GF-D8 (cell line): ENCODE measurements at places on chromosomes 6 and 20.

DNA sequence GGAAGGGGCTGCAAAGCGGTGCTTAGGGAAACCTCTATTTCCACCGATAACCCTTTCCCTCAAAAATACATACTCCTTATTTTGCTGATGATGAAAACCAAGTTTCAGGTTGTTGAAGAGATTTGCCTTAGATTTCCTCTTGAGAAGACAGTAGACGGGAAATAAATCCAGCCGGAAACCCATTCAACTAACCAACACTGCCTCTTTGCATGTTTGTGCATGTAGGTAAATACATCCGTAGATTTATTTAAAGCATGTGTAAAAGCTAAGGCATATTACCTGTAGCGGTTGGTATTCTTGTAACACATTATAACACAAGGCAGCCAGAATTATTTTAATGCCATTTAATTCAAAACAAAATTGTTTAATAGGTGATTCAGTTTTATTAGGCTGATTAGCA, 136.3 kb upstream of the SLC22A23 start:
- no peak for DNase-seq

- no peak for DNase-seq
Measured at GRCh38 chr20:57680131-57680716, 29.6 kb downstream of the PMEPA1 start.

DNA sequence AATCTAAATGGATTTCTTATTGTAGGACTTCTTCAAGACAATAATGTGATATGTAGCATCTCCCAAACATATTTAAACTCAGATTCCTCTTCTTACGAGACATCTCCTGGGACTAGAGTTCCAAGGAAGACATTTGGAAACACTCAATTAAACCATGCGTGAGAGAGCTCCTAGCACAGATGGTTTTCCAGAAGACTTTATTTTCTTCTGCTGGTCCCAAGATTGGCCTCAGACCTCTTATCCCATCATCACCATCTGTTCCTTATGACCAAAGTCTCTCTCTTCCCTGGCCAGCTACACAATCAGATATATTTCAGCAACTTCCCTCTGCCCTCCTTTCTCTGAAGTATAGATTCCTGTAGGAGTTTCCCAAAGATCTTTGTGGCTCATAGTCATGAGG, 93.2 kb upstream of the JARID2 start:
- no peak for DNase-seq

DNA sequence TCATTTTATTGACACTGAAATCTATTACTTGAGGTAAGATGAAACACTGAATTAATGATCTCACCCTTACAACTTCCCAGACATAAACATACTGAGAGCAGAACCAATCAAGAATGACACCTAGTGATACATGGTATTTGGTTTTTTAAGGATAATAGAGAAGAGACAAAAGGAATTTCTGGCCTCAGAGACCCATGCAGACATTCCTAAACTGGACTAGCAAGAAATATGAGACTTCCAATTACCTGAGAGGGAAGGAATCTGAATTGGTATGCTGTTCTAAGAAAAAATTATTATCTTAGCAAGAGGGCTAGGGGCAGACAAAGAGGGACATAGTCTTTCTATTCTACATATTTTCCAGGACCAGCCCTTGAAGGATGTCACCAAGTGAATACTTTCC, 141.1 kb downstream of the BMP5 start:
- no peak for DNase-seq

DNA sequence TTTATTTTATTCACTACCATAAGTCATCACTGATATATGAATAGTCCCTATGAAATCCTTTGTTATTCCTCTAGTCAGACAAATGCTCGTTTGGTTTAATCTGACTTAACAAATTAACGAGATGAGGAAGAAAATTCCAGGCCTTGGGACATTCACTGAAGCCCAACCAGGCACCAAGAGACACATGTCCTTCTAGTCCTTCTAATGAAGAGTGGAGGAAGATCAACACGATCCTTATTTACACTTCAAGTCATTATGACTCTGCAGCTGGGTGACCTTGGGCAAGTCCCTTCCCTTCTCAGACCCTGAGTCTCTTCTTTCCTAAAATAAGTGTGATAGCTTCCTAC, 117.5 kb downstream of the CEBPB start:
- no peak for DNase-seq

- DNase-seq: no peak
Measured at GRCh38 chr6:7725412-7725811, 487 bp upstream of the BMP6 start.

- DNase-seq: no peak
Measured at GRCh38 chr6:158707120-158707820, 57.4 kb downstream of the SYTL3 start.

- DNase-seq: no peak
Measured at GRCh38 chr20:35891375-35891774, 62.9 kb downstream of the SCAND1 start.

DNA sequence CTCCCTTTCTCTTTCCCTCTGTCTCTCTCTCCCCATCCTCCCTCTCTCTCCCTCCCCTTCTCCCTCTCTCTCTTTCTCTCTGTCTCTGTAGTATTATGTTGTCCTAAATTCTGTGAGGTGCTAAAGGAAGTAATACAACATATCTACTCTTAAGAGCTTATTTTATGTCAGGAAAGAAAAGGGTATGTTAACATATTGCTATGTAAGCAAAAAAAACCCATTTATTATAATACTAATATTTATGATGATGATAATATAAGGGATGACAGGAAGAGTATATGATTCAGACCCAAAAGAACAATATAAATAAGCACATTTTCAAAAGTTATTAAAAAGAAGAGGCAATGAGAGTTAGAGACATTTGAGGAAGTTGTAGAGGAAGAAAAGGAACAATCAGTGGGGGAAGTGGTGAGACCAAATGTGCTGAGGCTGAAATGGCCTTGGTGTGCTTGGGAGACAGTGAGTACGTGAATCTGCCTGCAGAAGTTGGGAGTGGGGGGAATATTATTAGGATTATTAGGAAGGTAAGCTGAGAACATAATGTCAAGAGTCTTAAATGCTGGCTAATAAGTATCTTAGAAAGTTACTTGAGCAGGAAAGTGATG, 303.6 kb upstream of the FERMT1 start:
- DNase-seq: peak; percentile 12
